Right ventricle myocardium inferior (tissue), 1 donor: ENCODE measurements at places on chromosomes 1 and 21. TPM values are rescaled to one million over a fixed set of nuclear protein-coding genes. Genes with fewer than 3 reads are reported as not detected.
A peak's percentile ranks its signal among the peaks of the same experiment; 100 is the strongest.

The GUCA2A gene
- total RNA-seq = not detected

DNA sequence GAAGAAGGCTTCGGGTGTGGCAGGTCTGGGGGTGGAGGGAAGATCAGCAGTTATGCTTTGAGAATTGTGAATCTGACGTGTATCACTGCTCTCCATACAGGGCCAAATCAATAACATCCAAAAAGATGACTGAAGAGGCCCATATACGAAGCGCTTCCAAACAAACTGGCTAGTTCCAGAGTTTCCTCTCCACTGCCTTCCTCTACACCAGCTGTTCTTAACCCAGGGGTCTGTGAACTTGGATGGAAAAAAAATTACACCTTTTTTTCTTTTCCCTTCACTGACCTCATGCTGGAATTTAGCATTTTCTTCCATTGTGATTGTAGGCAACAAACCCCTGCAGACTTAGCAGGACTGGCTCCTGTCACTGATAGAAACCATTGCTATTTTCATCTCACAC lies 77.1 kb upstream of the NBL1 start:
- DNase-seq = no peak

DNA sequence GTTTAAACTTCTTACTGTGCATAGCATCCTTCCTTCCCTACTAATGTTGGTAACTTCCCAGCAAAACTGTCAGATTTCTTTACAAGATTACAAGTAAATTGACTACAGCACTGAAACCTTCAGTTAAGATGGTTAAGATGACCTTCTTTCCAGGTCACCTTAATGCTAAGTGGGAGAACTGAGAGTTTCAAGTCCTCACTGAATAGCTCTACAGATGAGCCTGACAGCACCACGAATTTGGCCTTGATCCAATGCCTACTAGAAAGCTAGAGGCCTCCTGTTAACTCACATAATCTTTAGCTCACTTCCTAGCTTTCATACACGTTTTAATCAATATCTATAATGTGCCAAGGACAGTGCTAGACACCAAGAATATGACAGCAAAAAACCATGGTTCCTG lies 276.0 kb upstream of the PLD5 start:
- no peak for DNase-seq

DNA sequence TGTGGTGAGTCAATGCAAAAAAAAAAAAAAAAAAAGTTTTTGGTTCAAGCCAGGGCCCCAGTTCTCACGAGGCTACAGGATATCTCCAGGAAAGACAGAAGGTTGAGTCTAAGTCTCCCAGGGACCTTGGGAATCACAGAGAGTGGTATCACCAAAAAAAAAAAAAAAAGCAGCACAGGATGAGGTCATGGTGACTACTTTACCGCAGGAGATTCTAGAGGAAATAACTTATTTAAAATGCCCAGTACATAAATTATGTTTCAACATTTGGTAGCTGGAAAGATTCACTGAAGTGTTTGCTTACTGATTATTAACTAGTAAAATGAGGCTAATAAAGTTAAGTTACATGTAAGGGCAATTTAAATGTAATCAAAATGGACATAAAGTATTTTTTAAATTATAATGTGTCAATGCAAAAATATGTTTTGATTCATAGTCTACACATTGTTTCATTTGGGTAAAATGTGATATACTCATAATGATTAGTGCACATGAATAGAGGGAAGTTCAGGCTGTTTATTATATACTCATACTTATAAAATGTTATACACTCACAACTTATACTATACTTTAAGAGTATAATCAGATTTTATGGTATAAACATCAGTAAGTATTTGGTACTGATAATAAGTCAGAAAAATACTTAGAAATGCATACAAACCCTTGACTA lies 84.1 kb downstream of the PLPPR5 start:
- DNase-seq = no peak

DNA sequence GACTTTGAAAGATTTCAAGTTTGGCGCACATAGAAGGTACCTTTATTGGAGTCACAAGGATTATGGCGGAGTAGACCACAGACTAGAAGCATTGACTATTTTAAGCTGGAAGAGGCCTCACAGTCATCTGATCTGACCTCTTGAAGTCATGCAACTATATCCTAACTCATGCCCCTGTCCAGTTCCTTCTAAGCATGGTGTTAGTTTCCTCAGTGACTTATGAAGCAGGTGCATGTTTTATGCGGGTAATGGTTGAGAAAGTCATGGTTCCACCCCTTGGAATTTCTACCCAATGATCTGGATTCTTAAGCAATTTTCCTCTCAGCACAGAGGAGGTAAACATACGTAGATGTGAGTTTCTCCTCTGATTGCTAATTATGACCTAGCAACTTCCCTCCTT lies 11.7 kb downstream of the OLFML3 start:
- no peak for DNase-seq

DNA sequence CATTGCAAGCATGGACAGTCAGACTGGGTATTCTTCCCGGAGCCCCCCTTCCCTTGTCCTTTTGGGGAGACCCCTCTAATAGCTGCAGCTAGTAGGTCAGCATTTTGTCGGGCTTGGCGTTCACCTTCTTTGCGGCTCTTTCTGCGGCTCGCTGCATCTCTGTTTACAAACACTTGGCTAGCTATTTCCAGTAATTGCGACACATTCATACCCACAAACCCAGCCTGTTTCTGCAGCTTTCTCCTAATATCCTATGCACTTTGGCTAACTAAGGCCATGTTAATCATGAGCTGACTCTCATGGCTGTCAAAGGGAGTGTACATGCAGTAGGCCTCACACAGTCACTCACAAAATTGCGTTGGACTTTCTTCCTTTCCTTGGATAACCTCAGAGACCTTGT lies 716.4 kb downstream of the AMY1C start:
- DNase-seq = no peak

DNA sequence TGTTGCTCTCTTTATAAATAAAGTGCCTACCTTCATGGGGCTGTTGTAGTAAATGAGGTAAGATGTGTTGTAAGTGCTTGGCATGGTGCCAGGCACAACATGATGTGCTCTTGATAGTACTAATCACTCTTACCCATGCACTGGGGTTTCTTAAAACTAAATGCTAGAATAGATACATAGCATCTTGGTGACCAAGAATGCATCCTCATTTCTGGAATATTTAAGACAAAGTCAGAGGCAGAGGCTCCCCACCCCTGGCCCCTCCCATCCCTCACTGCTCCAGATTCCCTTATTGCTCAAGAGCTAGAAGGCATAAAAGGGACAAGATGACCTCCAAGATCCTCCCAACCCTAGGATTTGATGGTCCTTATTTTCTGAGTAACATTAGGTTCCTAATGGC lies 61.3 kb downstream of the GLUL start:
- DNase-seq = no peak

- DNase-seq = no peak
Measured at GRCh38 chr1:54413295-54413694, 7.1 kb upstream of the SSBP3 start.

The OR2M3 gene
- not detected for total RNA-seq

The IGSF21 gene
- total RNA-seq = 1.6 TPM

GRCh38 chr1:228849011-228849541 lies 113.8 kb downstream of the RHOU start:
- no peak for DNase-seq

DNA sequence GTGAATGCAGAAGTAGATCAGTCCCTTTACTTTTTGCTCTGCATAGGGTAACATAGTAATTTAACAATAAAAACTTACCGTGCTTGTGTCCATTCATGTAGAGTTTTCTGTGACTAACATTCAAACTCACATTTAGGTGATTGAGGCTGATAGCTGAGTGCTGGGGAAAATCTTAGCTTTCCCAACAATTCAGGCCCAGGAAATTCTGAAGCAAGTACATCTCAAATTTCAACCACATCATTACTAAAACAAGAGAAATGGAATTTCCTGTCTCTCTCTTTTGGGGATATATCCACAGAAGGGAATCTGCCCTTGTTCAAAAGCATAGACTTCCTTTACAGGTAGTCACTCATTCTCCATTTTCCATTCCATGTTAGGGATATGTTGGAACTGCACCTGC lies 33.1 kb upstream of the C1orf146 start:
- DNase-seq = no peak

- DNase-seq = no peak
Measured at GRCh38 chr1:196143602-196144342, 464.5 kb downstream of the KCNT2 start.

DNA sequence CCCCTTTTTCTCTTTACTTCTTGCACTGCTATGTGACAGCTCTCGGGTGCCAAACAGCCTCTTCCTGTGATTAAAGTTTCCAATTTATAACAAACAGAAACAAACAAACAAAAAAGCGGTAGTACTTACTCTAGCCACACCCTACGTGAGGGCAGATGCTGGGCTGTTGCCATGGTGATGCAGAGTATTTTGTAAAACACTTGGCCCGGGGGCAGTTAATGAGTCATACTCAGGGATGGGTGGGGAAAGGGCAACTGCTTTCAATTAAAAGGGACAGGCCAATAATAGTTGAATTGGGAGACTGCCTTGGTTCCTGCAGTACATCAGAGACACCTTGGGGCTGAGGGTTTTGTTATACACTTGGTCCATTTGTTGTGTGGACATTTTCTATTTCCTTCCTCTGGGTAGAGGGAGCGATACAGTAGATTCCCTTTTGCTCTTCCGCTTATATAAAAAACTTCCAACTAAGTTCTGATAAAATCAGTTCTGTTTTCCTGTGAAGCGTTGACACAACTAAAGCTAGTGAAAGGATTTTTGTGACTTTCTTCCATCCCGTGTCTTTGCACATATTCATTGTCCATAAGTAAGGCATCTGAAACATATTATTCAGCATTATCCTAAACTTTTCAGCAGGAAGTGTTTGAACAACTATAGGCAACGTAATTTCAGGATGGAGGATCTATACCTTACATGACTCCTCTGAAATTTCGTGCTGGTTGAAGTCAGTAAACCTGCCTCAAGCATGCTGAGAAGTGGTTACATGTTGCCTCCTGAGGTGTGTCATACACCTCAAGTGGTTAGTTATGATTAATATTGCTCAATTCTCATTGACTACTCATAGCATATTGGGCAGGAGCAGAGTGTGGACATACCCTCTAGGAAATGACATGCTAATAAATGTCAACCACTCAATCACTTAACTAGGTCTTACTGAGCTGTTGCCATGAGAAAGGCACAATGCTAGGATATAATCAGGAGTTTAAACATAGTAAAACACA lies 36.7 kb upstream of the THEM4 start:
- peak; percentile 93 for DNase-seq

GRCh38 chr1:19043579-19044443 lies 87.3 kb upstream of the IFFO2 start:
- DNase-seq = no peak

GRCh38 chr1:245656189-245656717 lies 501.5 kb downstream of the KIF26B start:
- no peak for DNase-seq

DNA sequence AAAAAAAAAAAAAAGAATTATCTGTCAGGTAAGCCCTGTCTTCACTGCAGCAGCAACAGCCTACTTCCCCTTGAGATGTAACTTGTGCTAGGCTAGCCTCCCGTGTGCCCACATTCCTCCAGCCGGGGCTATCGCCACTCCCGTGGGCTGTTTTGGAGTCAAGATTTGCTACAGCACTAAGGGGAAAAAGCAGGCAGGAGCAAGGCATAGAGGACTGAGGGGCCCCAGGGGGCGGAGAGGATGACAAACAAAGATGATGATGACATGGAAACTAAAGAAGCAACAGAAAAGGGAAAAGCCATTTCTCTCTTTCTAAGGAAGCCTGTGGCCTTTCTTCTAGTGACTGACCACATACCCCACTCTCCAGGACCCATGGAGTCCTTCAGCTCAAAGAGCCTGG lies 1.9 kb downstream of the TNFAIP8L2 start:
- DNase-seq = no peak

- no peak for DNase-seq
Measured at GRCh38 chr1:240352769-240353168, 259.2 kb downstream of the GREM2 start.

The CLDN17 gene
- not detected for total RNA-seq
